ENCODE measurements at places on chromosomes 13 and 19. TPM values are rescaled to one million over a fixed set of nuclear protein-coding genes. Genes with fewer than 3 reads are reported as not detected.

The ASPDH gene
- total RNA-seq: not detected

The ADGRE3 gene
- not detected for total RNA-seq

The SIGLEC12 gene
- not detected for total RNA-seq

The NKPD1 gene
- 0.13 TPM for total RNA-seq

The NEK3 gene
- 14.8 TPM for total RNA-seq

The CCDC169 gene
- total RNA-seq: 2.2 TPM

The ZNF154 gene
- 15.7 TPM for total RNA-seq

The SIGLEC5 gene
- not detected for total RNA-seq

The ZNF865 gene
- 18.1 TPM for total RNA-seq

The CGB3 gene
- total RNA-seq: not detected

The C19orf67 gene
- not detected for total RNA-seq

- DNase-seq: no peak
Measured at GRCh38 chr19:11496391-11497163, 9.1 kb downstream of the ZNF653 start.

DNA sequence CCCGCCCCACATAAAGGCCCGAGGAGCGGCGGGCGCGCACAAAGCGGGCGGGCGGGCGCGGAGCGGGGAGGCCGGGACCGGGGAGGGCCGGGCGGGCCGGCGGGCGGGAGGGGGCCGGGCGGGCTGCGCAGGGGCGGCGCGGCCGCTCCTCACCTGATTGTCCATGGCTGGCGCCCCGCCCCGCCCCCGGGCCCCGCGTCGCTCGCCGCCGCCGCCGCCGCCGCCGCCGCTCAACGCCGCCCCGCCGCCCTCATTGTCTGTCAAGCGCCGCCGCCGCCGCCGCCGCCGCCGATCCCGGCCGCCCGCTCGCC, 200 bp downstream of the MLLT1 start:
- no peak for DNase-seq

GRCh38 chr13:64078025-64078424, 2662.4 kb upstream of the PCDH20 start:
- DNase-seq: peak; percentile 39

- no peak for DNase-seq
Measured at GRCh38 chr19:15241259-15241910, 9.1 kb upstream of the EPHX3 start.

DNA sequence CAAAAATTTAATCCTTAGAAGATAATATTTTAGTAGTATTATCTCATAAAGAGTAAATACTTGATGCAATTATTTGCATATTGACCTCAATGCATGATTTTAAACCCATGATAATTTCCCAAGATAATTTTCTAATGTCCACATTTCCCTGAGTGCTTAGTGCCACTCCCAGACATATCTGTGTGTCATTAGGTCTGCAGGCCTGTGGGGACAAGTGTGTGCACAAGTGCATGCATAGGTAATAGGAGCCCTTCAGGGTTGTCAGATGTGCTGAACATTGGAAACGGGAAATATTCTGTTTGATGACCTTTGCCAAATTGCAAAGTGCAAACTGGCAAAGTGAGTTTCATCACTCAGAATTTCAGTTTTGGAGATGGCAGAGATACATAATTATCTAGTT, 369.9 kb downstream of the KLF5 start:
- no peak for DNase-seq

DNA sequence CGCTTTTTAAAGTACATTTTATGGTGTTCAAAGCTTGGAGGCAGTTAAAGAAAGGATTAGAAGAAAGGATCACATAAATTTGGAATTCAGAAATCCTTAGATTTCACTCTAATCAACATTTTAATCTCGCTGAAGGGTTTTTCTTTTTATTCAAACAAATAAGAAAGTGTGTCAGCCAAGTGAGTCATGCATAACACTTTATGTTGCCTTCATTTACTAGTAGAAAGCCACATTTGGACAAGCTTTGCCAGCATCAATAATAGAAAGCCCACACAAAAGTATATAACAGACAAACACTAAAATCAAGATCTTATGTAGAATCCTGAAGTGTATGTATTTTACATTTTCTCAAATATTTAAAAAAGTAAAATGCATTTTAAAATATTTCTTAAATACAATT, 154.9 kb upstream of the TRPC4 start:
- DNase-seq: no peak

DNA sequence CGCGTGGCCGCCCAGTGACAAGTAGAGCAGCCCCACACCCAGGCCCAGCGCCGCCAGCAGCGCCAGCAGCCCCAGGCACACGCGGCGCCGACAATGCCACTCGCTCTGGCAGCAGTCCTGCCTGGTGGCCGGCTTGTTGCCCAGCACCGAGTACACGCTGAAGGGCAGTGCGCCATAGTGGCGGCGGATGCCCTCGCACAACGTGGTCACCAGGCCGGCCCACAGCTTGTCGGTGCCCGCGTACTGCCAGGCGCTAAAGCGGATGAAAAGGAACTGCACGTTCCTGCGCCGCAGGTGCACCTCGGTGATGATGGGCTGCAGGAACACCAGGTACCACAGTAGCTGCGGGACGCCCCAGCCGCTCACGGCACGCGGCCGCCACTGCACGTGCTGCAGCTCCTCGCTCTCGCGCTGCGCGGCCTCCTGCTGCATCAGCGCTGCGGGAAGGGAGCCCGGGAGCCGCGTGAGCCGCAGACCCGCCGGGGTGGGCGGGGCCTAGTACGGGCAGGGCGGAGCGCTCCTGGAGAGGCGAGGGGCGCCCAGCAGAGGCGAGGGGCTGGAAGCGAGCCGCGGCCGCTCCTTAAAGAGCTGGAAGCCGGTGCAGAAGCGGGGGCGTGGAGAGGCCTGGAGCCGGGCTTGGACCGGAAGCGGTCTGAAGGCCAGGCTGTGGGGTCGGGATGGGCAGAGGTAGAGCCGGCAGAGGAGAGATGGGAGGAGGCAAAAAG, 7.3 kb downstream of the NKPD1 start:
- DNase-seq: no peak

DNA sequence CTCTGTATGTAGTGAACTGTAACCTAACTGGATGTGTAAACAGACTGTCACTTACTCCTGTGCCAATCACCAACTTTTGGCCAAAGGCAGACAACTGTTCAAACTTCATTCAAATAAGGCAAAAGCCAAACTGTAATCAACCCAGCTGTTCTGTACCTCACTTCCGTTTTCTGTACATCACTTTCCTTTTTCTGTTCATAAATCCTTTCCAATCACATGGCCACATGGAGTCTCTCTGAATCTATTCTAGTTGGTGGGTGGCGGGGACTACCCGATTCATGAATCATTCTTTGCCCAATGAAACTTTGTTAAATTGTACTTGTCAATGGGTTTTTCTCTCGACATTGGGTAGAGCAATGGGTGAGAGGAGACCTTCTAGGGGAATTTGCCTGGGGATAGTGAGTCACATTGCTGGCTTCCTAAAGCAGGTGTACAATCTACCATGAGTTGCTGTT, 178.3 kb upstream of the RFC3 start:
- DNase-seq: no peak

GRCh38 chr13:55439450-55439849, 1701.3 kb upstream of the PRR20A start:
- DNase-seq: no peak

- no peak for DNase-seq
Measured at GRCh38 chr19:22026687-22027086, 15.9 kb upstream of the ZNF208 start.

GRCh38 chr13:24272452-24273161, 36.8 kb upstream of the C1QTNF9 start:
- no peak for DNase-seq

DNA sequence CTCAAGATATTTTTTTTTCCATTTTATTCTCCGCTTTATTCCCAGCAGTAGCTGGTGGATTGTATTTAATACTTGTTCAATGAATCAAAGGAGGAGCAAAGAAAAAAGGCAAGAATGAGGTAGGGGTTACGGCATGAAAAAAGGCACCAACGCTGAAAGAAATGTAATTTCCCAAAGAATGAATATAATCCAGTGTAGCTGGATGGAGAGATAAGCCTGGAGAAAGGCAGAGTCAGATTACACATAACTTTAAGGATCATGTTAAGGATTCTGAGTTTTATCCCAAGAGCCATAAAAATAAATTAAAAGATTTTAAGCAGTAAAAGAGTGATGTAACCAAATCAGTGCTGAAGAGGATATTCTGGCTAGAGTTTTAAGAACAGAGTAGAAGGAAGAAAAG, 67.7 kb downstream of the RBM26 start:
- no peak for DNase-seq

GRCh38 chr13:49633710-49634109, 5.4 kb downstream of the ARL11 start:
- DNase-seq: no peak

- DNase-seq: no peak
Measured at GRCh38 chr13:23160638-23161480, 19.9 kb upstream of the SGCG start.

GRCh38 chr13:50887151-50887550, 22.4 kb upstream of the RNASEH2B start:
- DNase-seq: no peak

DNA sequence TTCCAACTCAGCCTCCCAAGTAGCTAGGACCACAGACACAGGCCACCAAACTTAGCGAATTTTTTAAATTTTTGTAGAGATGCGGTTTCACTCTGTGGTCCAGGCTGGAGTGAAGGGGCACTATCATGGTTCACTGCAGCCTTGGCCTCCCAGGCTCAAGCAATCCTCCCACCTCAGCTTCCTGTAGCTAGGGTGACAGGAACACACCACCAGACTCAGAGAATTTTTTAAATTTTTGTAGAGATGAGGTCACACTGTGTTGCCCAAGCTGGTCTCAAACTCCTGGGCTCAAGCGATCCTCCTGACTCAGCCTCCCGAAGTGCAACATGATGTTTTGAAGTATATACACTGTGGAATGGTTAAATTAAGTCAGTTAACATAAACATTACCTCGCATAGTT, 263.6 kb downstream of the OXGR1 start:
- DNase-seq: no peak

- no peak for DNase-seq
Measured at GRCh38 chr19:57171551-57172081, 4.3 kb upstream of the DUXA start.

DNA sequence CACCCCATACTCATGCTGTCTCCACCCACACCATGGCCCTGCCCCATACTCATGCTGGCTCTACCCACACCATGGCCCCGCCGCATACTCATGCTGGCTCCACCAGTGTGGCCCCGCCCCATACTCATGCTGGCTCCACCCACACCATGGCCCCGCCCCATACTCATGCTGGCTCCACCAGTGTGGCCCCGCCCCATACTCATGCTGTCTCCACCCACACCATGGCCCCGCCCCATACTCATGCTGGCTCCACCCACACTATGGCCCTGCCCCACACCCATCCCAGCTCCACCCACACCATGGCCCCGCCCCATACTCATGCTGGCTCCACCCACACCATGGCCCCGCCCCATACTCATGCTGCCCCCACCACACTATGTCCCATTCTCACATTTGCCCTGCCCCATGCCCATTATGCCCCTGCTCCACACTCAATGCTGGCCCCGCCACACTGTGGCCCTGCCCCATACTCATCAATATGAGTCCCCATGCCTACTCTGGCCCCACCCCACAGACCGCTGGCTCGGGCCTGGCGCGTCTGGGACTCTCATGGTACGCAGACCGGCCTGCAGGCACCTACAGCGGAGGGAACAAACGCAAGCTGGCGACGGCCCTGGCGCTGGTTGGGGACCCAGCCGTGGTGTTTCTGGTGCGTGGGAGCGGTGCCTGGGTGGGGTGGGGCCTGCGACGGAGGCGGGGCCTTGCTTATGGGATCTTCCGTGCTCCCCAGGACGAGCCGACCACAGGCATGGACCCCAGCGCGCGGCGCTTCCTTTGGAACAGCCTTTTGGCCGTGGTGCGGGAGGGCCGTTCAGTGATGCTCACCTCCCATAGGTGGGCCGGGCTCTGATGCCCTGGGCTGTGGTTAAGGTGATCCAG, 3.7 kb upstream of the ARHGAP45 start:
- DNase-seq: peak; percentile 90

GRCh38 chr19:55256562-55257460, 2.0 kb downstream of the PPP6R1 start:
- DNase-seq: no peak

GRCh38 chr13:78401873-78402707, 201.3 kb downstream of the POU4F1 start:
- no peak for DNase-seq

GRCh38 chr19:35279985-35280821, 2.1 kb upstream of the HAMP start:
- DNase-seq: no peak

- no peak for DNase-seq
Measured at GRCh38 chr13:44396701-44397580, 23.3 kb downstream of the SERP2 start.

DNA sequence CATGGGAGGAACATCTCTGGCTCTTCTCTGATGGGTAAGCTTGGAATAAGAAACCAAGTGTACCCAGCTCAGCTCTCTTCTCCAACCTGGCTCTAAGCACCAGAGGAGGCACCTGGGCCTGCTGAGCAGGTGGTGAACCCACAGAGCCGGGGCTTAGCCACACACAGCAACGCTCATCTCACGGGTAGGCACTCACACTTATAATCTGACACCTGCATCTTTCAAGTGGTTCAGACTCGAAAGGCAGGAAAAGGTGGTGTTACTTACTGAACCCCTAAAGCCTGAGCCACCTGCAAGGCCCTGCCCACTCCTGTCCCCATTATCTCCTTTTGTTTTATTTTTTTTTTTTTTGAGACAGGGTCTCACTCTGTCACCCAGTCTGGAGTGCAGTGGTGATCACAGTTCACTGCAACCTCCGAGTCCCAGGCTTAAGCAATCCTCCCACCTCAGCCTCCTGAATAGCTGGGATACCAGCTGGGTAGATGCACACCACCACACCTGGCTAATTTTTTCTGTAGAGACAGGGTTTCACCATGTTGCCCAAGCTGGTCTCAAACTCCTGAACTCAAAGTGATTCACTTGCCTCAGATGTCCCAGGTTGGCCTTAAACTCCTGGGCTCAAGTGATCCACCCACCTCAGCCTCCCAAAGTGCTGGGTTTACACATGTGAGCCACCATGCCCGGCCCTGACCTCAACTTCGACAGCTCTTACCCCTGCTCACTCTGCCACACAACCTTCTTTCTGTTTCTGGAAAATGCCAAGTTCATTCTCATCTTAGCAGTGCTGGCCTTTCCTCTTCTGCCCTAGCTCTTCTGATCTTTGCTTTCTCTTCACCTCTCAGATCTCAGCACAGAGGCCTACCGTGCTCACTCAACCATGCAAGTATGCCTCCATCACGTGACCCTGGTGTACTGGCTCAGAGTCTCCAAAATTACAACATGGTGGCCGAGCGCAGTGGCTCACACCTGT, 9.7 kb downstream of the FBXL12 start:
- no peak for DNase-seq

Data from chondrocyte (in vitro differentiated cells).